ENCODE measurements at places on chromosomes 4 and X.
A peak's percentile ranks its signal among the peaks of the same experiment; 100 is the strongest.

DNA sequence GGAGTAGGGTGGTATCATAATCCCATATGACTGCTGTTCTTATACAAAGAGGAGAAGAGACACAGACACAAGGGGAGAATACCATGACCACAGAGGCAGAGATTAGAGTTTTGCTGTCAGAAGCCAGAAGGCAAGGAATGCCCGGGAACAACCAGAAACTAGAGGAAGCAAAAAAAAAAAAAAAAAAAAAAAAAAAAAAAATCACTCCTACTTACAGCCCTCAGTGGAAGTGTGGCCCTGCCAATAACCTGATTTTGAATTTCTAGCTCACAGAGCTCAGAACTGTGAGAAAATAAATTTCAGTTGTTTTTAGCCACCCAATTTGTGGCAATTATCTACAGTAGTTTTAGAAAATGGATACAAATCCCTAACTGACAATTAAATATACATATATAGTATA lies 30.4 kb upstream of the UBE2NL start:
- no peak for DNase-seq

DNA sequence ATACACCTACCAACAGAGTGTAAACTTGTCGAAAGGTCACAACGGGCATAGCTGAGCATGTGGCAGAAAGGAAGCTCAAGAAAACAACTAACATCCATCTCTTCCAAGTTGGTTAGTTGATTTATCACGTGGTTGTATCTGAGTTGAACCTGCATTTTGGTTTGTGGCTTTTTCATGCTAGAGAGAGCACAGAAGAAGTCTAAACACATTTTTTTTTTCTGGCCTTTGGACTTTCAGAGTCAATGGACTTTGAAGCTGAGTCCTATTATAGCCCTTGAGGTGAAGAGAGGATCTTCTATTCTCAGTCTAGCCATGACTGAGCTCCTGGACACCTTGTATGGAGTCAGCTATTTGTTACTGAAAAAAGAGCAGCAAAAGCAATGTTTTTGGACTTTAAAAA lies 150.6 kb upstream of the TRPC5 start:
- no peak for DNase-seq

GRCh38 chr4:119897260-119897659 lies 169.4 kb downstream of the MAD2L1 start:
- no peak for DNase-seq

DNA sequence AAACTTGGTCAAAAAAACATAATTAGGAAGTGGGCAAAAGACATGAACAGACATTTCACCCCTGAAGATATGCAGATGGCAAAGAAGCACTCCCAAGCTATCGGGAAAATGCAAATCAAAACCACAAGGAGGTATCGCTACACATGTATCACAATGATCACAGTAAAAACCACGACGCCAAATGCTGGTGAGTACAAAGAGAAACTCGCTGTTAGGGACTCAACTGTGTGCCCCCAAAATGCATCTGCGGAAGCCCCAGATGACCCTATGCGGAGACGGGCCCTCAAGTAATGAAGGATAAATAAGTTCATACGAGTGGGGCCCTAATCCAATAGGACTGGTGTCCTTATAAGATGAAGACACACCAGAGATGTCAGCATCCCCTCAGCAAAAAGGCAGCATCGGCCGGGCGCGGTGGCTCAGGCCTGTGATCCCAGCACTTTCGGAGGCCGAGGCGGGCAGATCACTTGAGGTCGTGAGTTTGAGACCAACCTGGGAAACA lies 10.2 kb downstream of the GAK start:
- DNase-seq: no peak

GRCh38 chr4:73448448-73449203 lies 12.6 kb downstream of the AFP start:
- DNase-seq: no peak

DNA sequence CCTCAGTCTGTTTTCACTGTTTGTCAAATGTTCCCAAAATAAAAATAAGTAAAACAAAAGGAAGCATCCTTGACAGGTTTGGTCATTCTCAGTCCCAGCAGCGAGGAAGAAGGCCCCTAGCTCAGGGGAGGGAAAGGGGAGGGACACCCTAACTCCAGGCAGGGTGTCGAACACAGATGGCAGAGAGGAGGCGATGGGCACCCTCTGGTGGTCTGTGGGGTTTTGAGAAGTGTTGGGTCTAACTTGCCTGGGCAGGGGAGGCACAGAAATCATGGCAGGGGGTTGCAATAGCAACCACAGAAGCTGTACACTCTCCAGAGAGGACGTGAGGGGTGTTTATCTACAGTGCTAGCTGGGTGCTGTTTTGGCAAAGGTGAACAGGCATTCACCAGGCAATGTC lies 229.8 kb upstream of the SFRP2 start:
- no peak for DNase-seq

DNA sequence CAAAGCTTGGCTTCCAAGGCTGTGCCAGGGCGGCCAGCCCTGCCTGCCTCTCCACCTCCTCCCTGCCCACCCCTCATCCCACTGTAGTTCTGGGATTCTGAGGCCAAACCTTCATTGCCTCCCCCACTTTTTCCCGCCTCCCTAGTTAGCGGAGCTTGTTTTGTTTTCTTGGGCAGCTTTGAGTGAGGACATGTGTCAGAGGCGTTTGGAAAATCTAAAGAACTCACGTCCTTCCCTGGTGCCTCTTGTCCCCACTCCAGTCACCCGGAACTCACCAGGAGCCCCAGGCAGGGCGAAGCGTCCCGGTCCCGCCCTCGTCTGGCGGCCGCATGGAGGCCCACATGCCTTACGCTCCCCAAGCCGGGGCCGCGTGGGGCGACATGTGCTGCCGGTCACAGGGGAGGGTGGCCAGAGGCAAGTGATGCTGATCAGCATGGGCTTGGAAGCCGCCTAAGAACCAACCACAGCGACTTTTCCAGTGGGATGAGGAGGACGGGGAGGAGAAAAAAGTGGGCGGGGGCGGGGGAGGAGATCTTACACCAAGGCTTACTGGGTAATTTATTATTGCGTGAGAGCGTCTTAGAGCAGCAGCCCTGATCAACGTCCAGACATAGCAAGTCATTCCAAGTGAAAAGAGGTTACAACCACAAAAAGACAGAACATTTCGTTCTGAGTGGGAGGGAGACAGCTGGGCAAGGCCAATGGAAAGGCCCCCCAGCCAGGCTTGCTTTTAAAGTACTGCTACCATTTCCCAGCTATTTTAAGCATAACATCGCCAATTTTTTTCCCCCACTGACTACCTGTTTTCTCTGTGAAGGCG lies 48.5 kb downstream of the PRPS1 start:
- DNase-seq: peak; percentile 88

- no peak for DNase-seq
Observed at GRCh38 chr4:105631818-105632400, 76.6 kb downstream of the INTS12 start.

GRCh38 chrX:106948641-106949040 lies 28.4 kb downstream of the CLDN2 start:
- DNase-seq: no peak

DNA sequence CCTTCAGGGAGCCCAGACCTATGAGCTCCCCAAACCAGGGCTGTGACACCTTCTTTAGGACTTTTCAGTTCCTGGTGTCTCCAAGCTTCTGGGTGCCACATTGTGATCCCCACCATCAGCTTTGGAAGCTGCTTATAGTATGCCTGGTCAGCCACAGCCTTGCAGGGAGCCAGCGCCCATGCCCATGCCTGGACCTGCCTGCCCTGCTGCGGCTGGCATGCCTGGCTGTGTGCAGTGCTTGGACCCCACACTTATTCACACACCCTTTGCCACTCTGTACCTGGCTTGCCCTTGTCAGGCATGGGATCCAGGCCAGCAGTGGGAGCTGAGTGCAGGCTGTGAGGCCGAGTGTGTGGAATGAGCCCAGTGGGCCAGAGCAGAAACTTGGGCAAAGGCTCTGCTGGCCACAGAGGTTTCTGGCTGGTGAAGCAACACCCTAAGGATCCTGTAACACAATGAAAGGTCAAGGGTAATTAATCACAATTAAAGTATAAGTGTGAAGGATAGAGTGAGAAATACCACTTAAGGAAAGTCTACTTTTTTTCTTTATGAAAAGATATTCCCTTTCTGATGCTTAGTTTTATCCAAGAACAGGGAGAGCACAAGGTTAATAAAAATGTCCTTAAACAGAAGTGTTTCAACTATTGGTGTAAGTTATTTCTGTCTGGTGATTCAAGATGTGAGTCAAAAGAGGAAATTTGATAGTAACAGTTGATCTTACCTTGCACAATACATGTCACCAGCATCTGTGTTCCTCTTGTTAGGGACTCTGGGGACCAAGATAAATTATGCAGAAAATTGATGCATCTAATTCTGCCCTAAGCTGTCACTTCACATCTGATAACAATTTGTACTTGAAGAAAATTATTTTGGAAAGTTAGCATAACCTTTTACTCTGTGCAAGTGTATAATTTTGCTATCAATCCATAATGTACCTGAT lies 161.8 kb downstream of the FAM47A start:
- DNase-seq: no peak

GRCh38 chr4:126800575-126801141 lies 832.1 kb upstream of the INTU start:
- no peak for DNase-seq

DNA sequence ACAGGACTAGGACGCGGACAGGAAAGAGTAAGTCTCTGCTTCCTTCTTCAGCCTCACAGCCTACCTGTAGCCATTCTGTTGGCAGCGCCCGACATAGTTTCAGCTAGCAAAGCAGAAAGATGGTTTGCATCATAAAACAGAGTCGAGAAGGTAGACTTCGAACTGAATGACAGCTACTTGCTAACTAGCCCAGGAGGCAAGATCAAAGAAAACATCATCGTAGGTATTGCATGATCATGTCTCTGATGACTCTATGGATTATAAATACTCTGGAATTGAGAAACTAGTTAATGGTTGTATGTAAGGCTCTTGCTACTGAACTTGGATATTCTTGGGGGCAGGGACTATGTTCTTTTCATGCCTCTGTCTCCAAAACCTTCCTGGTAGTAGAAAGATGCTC lies 333.1 kb upstream of the KLF3 start:
- DNase-seq: no peak

GRCh38 chr4:57504797-57505530 lies 394.8 kb upstream of the IGFBP7 start:
- DNase-seq: no peak

DNA sequence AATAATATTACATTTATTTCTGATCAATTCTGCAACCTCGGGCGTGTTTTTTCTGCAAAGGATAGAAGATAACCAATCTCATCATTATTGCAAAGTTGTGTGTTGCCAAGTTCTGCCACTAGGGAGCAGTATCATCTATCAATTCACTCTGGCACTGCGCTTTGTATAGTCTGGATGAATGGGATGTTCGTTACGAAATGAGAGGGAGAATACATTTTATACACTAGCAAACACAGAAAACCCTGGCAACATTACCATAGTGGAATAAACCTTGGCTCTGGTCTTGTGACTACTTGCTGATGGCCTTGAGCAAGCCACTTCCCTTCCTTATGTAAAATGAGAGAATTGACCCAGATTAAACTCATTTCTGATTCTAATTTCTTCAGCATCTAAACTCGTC lies 97.5 kb upstream of the ZNF518B start:
- peak; percentile 79 for DNase-seq

GRCh38 chr4:3791910-3792542 lies 25.8 kb downstream of the ADRA2C start:
- peak; percentile 8 for DNase-seq

DNA sequence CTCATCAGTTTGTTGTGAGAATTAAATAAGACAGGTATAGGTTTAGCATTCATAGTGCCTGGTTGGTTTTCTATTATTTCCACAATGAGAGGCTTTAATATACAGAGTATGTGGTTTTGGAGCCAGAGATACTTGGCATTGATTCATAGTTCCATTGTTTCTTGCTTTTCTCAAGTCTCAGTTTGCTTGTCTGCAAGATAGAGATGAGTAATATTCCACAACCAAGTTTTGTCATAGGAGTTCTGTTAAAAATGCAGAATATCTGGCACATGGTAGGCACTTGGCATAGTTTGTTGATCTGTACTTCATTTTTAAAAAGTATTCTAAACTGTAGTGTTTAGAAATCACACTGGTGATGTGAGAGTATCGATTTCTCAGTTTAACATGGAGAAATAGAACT lies 37.5 kb upstream of the EDA2R start:
- DNase-seq: no peak

DNA sequence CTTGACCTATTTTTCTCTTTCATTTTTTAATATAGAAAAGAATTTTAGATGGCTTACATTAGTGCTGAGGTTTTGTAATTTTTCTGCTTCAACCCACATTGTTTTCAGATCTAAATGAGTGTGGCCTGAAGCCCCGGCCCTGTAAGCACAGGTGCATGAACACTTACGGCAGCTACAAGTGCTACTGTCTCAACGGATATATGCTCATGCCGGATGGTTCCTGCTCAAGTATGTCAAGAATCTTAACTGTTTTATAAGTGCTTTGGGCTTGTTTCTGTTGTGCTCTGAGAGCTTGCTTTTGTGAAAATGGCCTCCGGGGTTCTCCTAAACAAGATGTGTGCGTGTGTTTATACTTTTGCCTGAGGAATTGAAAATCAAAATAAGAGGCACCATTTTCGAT lies 41.6 kb downstream of the NPNT start:
- no peak for DNase-seq

DNA sequence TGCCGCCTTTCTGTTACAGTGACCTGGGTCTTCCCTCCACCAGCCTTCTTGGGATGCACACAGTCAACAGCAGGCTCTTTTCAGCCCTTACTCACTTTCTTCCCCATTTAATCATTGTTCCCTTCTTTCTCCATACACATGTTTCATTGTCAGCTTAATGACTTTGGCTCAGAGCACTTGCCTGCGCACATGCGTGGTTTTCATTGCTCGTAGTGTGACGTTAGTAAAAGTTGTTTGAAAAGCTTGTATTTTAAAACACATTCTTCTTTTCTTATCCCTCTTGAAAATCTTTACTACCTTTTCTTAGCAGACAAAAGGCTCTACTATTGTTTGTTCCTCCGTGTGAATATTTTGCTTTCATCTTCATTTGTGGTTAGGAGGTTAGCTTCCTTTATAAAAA lies 19.7 kb upstream of the SCOC start:
- no peak for DNase-seq

DNA sequence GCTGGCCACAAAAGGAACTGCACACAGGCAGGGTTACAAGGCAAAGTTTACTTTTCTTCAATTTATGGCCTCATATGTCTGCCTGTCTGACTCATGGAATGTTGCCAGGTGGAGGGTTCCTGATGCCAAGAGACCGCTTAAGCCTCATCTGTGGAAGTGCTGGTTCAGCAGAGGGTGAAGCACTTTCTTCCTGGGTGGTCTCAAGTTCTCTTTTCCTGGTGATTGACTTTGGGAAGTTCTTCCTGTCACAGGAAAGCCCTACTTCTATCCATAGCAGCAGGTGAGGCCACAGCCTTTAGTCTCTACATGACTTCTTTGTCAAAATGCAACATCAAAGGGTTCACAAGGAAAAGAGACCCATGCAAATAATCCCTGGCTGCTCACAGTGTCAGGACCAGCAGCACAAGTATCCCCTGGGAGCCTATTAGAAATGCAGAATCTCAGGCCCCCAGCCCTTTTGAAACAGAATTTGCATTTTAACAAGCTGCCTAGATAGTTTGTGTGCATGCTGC lies 81.4 kb upstream of the IGFBP7 start:
- no peak for DNase-seq

Measured in inflammatory macrophage (primary cell).